ENCODE measurements at places on chromosomes 4 and X. TPM values are rescaled to one million over a fixed set of nuclear protein-coding genes. Genes with fewer than 3 reads are reported as not detected.

DNA sequence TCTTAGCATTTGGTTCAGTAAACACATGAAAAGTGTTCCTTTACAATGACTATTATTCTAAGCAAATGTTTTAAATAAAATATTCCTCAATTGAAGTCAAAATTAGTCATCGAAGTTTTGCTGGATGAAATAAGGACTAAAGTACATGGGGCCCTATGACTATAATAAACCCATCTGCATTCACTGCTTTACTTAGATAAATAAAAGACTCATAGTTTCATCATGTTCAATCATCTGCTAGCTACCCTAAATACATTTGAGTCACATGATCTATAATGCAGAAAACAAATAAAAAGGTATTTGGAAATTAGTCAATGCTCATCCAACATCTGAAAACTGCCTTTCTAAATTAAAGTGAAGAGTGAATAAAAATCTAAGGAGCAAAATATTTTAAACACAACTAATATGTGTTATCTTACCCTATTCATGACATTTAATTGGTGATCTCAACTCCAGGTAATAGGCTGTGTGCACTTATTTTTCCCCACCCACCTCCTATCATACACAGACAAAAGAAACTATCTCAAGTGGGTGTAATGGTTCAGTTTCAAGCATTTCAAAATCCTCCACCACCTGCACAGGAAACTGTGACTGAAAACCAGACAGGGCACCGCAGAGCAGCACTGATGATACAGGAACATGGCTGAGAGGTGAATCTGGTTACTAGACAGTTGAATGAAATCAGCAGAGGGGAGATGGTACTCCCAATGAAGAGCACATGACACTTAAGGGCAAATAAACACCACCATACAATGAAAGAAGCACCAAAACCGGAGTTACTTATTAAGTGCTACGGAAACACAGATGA is 78.6 kb downstream of the CAMK2D start:
- no peak for DNase-seq

DNA sequence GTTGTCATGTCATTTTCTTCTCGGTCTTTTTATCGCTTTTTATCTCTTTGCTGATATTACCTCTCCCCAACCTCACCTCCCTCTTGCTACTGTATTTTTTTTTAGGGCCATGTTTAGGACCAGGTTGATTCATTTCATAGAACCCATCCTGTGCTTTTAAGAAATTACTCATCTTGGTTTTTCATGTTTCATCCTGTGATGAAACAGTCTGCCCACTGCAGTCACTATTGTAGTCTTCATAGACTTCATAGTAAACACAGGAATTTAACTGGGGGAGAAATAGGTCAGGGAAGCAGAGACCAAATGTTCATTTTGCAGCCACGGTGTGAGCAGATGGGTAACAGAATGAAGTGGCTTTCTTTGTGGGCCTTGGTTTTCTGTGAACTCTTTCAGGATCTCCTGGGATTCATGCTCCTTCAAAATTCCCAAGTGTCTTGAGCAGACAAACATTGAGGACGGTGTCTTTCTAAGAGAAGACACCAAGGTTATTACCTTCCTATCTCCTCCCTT is 161.8 kb downstream of the NAA11 start:
- no peak for DNase-seq

- DNase-seq, result no peak
These were observed 162.7 kb downstream of the SHOX start for GRCh38 chrX:793216-793770.

GRCh38 chrX:102784550-102784949 is 64.0 kb downstream of the GPRASP3 start:
- no peak for DNase-seq

GRCh38 chr4:39526765-39527295 is 409 bp downstream of the UGDH start:
- DNase-seq, result no peak

- DNase-seq, result no peak
These were observed 214.5 kb downstream of the NAF1 start for GRCh38 chr4:162952232-162952631.

DNA sequence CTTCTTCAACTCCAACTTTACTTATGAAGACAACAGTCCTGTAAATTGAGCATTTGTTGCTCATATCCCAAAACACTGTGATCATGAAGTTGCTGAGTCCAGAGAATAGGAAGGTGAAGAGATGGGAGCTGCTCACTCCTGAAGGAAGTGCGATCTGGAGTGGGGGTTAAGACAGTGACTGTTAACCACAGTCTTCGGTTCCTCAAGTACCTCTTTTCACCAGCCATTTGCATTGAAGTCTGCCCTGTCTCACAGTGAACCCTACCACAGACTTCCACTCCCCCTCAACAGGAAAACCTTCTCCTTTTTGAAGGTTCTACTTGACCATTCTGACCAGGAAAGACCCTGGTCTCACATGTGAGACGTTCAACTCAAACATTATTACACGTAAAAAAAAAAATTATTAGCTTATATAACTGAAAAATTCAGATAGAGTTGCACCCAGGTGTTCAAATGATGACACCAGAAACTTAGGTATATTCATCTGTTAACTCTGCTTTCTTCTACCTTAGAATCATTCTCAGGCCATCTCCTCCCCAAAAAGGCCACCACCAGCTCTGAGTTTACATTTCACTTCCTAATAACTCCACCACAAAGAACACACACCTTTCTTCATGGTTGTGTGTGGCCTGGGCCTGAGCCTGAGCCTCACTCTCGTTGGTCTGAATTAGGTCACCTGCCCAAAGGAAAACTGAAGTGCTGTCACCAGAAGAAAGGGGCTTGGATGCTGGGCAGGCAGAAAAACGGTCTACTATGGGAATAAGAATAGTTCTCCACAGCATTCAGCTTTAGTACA is 199.2 kb downstream of the DCTD start:
- DNase-seq, result no peak

DNA sequence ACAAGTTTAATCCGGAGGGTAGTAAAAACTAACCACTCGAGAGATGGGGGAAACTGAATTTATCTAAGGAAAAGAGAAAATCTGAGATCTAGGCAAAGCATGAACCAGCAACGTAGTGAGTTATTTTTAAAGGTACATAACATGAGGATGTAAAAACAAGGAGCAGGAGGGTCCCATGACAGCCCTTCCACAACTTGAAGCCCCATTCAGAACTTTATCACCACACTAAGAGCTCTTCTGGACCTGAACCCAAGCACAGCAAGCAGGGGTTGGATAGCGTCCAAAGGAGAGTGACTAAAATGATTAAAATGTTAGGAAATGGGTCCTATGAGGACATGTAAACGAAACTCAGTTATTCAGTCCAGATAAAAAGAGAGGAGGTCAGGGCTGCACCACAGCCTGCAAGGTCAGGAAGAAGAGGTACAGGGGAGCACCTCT is 16.2 kb downstream of the SH3RF1 start:
- no peak for DNase-seq

DNA sequence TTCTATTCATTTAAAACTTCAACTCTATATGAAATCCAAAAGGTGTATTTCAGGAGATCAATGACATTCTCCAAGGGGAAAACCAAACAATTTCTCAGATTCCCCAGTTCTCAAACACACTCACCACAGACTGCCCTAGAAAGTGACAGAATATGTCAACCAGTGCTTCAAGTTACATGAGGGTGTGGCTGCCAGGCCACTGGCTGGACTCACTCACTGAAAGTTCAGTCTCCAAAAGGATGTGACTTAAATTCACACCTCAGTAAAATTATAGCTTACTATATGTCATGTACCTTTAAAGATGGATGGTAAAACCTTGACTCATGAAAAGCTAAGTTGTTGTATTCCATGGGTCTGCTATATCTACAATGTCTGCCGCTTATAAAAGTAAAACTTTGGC is 7.3 kb downstream of the INPP4B start:
- DNase-seq, result no peak

DNA sequence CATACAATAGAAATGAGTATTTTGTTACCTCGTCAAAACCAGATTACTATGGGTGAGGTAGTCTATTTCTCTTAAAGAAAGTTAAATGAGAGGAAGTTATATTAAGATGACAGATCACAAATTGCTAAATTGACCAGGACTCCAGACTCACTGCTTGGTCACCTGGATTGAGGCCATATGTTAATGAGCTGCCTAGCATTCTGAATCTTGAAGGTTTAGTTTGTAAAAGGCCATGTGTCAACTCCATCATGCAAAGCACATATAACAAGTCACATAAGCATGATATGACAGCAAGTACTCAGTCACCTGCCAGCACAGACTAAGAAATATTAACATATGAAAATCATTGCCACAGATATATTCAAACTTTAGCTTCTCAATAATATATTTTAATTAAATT is 72.6 kb downstream of the EPHA5 start:
- no peak for DNase-seq

TMSB15C gene
- polyA plus RNA-seq, result 5.0 TPM

SLC16A2 gene
- polyA plus RNA-seq, result 63.1 TPM
